ENCODE measurements at places on chromosomes 3 and 15.

GRCh38 chr15:75043509-75044257 is 20.3 kb downstream of the PPCDC start:
- peak; percentile 40 for DNase-seq

- peak; percentile 11 for DNase-seq
Observed at GRCh38 chr15:62068071-62068809, 1.5 kb downstream of the C2CD4A start.

- no peak for DNase-seq
Observed at GRCh38 chr3:99410789-99411311, 227.5 kb upstream of the COL8A1 start.

- no peak for DNase-seq
Observed at GRCh38 chr15:52031556-52031955, 12.5 kb downstream of the MAPK6 start.

GRCh38 chr15:38671675-38672254 is 107.2 kb upstream of the RASGRP1 start:
- DNase-seq, result peak; percentile 85

DNA sequence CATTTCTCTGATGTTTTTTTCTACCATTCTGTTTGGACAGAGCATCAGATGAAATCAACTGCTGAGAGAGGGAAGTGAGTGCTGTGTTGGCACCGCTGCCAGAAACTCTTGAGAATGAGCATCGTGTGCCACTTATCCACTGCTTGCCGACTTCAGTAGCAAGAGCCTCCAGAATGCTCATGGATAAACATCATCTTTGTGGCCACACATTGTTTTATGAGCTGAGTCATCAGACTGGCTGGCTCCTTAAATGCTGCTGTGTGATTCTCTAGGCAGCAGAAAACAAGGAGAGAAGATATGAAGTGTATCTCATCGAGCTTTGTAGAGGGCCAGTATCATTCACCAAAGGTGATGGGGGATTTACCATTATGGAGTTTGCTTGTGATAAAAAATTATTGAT is 3.4 kb upstream of the DOCK3 start:
- DNase-seq, result no peak

GRCh38 chr3:53114412-53115074 is 15.7 kb downstream of the RFT1 start:
- DNase-seq, result no peak

DNA sequence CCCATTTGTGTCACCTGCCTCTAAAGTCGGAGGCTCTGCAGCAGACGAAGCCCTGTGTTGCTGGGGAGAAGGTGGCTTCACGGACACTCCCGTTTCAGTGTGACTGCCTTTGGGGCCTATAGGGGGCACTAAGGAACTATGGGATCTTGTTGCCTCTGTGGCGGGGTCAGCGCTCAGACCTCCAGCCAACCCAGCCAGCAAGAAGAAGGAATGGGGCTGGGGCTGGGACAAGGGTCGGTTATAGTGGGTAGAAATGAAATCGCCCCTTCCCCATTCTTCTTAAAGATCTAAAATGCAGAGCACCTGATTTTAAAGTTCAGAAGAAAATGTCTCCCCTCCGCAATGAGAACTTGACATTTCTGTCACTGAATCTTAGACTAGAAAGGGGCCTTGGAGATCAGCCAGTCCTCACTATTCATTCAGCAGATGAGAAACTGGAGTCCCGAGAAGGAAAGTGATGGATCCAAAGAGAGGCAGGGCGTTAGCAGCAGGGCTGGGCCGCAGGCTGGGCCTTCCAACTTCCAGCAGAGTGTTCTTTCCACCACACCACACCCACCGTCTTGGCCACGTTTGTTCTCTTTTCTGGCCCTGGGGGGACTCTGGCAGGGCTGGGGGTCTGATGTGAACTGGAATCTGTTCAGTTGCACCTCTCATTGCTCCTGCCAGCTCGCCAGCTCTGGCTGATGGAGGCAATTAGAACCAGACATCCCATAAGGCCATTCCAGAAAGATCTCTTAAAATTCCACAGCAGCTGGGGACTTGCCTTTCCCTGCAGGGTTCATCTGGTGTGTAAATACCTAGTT is 195.4 kb downstream of the OPA1 start:
- DNase-seq, result no peak

GRCh38 chr3:64445109-64445943 is 220.1 kb upstream of the PRICKLE2 start:
- DNase-seq, result no peak
